ENCODE measurements at places on chromosomes 1 and 21. TPM values are rescaled to one million over a fixed set of nuclear protein-coding genes. Genes with fewer than 3 reads are reported as not detected.

The TINAGL1 gene
- not detected for total RNA-seq

The HES4 gene
- total RNA-seq: 25.9 TPM

DNA sequence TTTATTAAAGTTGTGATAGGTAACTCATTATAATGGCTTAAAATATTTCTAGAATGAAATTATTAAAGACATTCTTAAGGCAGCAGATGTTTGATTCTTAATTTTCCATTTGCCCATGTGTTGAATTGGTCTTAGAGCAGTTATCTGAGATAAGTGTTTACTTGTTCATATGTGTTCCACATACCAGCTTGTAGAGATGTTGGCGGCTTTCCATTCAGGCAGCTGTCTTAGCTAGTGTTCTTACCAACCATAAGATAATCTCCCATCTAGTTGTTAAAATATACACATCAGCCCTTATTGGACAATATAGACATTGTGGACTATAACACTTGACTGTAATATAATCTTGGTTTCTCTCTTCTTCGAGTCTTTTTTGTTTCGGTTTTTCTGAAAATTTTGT lies 1372.9 kb upstream of the ADGRL2 start:
- DNase-seq: no peak

DNA sequence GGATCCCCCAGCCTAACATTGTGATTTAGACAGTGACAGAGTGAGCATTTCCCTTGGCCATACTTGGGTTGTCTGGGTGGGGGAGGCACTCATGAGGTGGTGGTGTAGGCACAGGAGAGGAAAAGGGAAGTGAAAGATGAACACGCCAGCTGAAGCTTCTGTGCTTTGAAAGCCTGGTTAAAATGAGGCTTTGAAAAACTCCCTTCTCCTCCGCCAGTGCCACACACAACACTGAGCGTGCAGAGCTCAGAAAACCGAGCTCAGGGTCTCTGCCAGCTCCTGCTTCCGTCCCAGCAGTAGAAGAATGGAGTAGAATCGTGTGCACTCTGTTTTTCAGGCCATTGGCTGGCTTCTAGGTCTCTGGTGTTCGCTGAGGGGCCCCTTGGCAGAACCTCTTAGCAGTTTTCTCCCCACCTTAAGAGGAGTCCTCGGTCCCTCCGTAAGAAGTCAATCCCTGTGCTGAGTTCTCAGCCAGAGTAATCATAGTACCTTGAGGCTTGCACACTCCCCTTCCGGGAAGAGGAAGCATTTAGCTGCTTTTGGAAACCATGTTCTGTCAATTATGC lies 12.9 kb downstream of the PLEKHM2 start:
- DNase-seq: peak; percentile 73

GRCh38 chr1:100266741-100267140 lies 725 bp downstream of the RTCA start:
- no peak for DNase-seq

DNA sequence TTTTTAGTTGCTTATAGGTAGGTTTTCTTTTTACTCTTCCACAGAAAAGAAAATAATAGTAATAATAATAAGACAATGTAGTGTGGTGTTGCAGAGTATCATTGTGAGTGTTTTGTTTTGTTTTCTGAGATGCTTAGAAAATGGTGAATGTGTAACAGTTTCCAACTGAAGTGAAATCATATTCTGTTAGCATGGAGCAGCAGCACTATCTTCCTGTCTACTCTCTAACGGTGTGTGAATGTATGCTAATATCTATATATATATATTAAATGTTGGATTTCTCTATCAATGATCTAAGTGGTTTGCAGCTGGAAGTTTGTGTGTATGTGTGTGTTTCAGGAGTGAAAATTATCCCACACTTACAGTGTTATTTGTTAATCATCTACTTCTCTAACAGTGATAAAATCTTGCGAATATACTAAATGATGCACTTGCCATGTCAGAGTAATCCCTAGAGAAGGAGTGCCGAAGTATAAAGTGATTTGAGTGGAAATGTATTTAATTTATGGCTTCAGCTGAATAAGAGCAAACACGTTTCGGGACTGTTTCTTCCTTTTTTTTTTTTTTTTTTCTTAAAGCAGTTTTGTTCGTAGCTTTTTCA lies 377 bp downstream of the SAMD13 start:
- DNase-seq: no peak

GRCh38 chr1:209839875-209840546 lies 12.2 kb downstream of the UTP25 start:
- no peak for DNase-seq

GRCh38 chr1:173714441-173714758 lies 381 bp upstream of the KLHL20 start:
- DNase-seq: no peak

DNA sequence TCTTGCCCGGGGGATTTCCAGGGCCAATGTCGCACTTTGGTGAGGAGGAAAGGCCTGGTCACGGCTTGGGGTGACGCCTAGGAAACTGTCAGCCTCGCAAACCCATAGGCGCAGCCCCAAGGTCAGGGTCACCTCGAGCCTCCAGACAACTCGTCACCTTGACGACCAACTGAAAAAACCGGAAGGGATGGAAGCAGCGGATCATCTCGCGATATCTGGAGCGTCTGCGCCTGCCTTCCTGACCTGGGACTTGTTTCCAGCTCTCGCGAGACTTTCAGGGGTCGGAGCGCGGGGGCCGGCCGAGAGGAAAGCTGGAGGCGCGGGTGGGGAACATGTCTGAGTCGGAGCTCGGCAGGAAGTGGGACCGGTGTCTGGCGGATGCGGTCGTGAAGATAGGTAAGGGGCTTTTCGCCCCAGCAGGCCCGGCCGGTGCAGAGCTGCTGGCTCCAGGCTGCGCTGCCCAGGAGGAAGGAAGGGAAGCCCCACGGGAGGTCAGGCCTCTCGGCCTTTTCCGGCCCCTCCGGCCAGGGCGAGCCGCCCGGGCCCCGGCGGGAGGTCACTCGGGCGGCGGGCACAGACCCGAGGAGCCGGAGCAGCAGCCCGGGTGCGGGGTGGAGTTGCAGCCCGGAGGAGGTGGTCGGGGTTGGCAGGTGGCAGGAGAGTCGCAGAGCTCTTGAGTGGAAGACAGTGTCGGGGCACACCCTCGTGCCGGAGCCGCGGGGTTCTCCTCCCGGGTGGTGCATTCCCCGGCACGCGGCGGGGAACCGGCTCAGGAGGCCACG lies 47.2 kb upstream of the NBL1 start:
- DNase-seq: peak; percentile 96

DNA sequence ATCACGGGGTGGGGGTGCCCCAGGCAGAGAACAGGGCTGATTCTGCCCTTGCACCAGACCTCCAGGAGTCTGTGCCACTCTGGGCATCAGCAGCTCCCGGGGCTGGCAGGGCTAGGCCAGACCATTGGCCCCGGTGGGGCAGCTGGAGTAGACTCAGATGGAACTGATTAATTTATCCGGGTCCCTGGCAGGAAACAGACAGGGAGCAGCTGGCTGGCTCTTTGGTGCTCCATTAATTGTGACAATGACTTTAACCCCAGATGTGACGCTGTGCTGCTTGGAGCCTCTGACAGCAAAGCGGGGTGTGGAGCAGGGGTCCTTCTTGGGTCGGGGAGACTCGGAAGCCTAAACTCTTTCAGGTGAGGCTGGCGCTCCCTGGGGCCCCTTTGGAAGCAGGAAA lies 9.5 kb downstream of the EPHA8 start:
- DNase-seq: no peak

GRCh38 chr1:154446292-154446691 lies 41.1 kb downstream of the IL6R start:
- DNase-seq: no peak

DNA sequence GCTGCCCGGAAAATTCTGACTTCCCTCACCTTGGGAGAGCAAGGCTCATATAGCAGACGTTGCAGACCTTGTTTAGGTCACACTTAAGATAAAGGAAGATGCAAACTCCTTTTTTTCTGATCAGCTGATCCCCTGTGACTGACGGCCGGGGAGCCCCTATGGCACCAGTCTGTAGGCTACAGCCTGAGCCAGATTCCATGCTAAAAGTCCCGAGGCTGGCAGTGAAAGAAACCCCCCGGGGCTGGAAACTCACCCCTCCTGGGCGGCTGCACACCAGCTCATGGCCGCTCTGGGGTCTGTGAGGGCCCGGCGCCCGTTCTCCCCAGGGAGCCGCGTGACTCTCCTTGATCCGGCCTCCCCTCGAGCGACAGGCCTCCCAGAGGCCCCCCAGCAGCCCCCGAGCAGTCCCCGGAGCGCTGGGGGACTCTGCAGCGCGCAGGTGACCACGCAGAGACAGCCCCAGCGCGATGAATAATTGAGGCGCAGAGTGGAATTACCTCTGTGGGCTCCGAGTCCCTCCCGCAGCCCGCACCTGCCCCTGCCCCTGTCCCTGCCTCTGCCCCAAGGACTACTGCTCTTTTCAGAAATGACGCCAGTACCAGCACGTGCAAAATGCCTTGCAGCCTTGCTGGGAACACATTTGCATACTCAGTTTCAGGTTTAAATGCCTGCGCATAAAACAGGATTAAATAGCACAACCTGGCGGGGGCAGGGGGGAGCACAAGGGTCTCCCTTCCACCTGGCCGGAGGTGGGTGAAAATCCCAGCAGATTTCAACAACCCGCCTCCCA lies 62.6 kb upstream of the CLDN14 start:
- DNase-seq: no peak

- no peak for DNase-seq
Observed at GRCh38 chr21:41317063-41317392, 427 bp downstream of the FAM3B start.

- DNase-seq: peak; percentile 37
Observed at GRCh38 chr1:149848340-149849110, 50.8 kb upstream of the BOLA1 start.
